ENCODE measurements at places on chromosomes 1 and 21.

DNA sequence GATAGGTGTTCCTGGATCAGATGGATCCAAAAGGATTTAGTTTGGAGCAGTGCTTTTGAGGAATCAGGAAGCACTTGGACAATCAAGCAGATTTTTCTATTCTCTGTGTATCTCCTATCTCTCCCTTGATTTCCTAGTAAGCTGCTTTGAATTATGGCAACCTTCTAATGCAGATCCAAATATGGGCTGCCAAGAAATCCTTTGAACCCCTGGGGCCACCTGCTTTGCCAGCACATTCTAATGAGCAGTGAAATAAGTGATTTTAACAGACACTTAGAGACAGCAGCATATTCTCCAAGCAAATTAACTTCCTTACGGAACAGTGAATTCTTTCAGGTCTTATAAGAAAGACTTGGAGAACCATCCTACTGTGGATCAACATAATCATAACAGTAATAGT, 195.4 kb downstream of the GPR52 start:
- DNase-seq: no peak

DNA sequence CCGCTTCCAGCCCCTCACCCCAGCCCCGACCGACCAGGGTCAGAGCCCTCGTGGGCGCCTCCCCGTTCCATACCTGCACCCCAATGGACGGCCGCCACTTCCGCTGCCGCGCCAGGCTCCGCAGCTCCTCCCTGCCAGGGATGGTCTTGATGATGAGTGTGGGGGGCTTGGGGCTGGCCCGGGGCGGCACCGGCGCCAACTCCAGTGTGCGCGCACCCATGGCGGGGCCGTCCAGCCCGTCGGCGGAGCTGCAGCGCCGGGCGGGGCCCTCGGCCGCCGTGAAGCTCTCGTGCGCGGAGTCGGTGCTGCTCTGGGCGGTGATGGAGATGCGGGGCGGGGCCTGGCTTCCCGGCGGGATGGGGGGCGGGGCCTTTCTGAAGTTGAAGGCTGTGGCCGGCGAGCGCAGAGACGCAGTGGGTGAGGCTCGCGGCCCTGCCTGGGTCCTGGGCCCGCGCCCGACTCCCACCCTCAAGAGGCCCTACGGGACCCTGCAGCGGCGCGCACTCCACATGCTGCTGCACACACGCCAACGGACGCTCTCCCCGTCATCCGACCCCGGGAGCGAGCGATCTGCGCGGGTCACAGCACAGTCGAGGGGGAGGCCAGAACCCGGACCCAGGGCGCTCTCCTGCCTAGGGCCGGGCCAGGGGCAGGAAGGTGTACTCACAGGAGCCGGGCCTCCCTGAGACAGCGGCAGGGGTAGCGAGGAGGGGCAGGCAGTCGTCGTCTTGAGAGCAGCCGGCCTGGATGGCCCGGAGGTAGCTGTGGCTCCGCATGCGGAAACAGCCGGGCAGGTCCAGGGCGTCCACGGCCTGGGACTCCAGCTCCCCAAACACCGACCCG, 26.1 kb upstream of the SMIM12 start:
- peak; percentile 24 for DNase-seq

DNA sequence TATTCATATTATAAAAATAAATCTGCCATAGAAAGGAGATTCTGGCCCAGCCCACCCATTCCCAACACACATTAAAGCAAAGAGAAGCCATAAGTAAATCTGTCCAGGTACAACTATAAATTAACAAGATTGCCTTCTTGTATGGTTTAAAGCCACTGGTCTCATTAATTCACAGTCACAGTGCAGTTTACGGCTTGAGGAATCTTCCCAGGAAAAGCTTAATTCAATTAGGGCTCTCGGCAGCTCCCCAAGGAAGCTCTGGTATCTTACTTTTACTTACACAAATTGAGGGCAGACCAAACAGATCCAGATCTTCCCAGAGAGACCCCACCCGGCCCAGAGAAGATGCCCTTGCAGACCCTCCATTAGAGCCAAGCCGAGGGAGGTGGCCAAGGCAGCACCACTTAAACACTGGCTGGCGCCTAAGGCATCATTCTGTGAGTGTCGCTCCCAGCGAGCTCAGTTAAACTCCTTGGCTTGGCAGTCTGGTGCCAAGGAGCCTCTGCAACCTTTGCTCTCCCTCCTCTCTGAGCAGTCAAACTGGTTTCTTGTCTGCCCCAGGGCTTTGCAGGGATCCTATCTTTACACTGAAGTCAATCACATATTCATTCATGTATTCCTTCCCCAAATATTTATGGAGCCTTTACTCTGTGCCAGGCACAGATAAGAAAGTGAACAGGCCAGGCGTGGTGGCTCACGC, 10.7 kb downstream of the SLC9A1 start:
- no peak for DNase-seq

DNA sequence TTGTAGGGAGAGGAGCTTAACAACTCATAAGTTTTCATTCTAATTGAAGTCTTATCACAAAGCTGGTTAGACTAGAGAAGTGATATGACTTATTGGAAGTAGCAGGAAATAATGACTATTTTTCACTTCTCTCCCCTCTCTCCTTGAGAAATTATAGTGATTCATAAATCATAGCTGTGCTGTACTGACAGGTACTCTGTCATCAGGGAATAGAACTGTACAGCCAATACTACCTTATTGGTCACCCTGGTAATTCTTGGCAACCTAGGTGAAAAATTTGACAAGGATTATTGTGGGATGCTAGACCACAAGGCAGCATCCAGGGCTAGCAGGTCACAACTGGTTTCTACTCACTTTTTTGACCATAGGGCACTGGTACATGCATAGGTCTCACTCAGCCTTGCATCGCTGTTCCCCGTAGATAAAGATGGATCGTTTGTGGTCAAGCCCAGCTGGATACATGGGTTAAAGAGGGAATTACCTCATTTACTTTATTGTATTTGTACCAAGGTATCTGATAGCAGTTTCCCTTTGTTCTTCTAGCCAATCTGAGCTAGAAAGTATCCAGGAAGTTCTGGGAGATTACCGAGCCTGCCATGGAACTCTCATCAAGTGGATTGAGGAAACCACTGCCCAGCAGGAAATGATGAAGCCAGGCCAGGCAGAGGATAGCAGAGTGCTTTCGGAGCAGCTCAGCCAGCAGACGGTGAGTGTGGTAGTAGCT, 113.6 kb downstream of the MACF1 start:
- DNase-seq: no peak

GRCh38 chr1:22112554-22112953, 30.3 kb downstream of the WNT4 start:
- no peak for DNase-seq

DNA sequence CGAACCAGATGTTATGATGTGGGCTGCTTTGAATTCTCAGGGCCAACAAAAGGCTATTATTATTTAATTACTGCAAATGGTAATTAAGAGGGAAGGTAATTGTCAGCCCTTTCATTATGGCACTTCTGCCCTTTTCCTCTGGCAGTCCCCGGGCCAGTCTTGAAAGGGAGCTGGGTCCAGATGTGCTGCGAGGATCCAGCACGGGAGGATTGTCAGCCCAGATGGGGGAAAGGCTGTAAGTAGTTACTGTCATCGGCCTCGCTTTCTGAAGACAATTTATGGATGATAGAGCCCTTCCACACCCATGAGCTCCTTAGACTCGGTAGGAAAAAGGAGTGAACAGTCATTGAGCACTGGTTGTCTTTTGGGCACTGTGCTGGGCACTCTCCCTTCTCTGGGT, 8.7 kb upstream of the ZNF362 start:
- no peak for DNase-seq

- DNase-seq: no peak
These were observed 12.0 kb upstream of the FMO2 start for GRCh38 chr1:171173069-171173468.

- DNase-seq: no peak
These were observed 377.0 kb upstream of the USP24 start for GRCh38 chr1:55592122-55592521.

DNA sequence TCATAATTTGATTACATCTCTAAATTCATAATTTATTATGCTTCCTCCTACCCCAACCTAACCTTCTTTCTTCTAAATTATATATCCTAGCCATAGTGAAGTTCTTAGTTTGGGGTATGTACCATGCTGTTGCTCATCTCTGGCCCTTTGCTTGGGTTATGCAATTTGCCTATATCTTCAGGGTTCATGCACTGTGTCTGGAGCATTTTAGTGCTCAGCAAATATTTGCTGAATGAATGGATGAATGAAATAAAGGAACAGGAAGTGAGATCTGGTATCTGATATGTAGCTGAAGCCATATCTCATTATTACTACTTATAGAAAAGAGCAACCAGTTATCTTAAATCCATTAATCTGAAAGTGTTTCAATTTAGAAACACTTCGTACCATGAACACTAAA, 137.6 kb downstream of the GPATCH2 start:
- no peak for DNase-seq

DNA sequence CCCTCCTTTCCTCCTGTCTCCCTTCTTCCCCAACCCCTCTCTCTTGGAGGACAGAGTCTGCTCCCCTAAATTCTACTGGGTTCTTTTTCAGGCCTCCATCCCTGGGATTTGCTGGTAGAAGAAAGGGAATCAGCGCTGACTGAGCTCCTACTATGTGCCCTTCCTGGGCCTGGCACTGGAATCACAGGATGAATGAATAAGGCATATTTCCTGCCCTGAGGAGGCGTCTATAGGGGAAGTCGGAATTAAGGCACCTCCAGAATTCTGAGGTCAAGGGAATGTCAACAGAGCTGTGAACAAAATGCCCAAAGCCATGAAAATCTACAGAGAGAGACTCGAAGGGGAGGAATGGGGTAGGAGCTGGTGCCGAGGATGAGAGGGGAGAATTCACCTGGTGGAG, 17.4 kb upstream of the BTG2 start:
- DNase-seq: no peak

DNA sequence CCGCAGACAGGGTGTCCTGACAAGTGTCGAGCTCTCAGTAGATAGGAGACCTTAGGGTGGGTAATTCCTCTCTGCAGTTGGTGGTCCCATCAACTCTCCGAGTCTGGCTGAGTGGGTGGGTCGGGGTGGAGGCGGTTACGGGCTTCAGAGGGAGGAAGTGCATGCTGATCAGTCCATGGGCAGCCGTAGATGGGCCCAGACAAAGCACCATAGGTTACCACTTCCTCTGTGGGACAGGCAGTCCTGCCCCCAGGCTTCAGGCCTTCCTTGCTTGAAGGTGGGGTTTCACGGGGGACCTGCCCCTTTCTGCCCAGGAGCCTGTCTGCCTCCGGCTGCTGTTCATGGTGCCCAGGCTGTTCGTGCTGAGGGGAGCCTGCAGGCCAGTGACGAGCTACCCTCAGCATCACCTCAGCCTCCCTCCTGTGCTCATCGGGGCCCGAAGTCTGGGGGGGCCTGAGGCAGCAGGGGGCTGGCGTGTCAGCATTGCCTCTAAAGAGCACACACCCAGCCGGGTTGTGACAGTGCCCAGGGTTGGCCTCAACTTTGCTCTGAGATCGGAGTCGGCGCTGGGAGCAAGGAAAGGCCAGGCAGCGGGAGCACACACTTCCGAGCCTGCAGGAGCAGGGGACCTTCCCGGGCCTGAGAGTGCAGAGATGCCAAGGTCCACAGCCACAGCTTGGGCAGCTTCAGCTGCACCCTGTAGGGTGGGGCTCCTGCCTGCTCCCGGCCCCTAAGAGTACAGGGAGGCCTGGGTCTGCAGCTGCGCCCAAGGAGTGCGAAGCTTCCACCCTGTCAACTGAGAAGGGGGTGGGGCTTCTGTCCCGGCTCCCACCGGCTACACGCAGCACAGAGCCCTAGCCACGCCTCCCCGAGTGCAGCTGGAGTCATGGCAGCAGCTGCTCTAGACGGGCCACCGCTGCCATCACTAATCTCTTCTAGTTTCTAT, 225.4 kb upstream of the NRIP1 start:
- no peak for DNase-seq

- no peak for DNase-seq
These were observed 6.0 kb upstream of the SF3A3 start for GRCh38 chr1:37995751-37996345.

- no peak for DNase-seq
These were observed 61.4 kb downstream of the MAGI3 start for GRCh38 chr1:113451710-113452109.

DNA sequence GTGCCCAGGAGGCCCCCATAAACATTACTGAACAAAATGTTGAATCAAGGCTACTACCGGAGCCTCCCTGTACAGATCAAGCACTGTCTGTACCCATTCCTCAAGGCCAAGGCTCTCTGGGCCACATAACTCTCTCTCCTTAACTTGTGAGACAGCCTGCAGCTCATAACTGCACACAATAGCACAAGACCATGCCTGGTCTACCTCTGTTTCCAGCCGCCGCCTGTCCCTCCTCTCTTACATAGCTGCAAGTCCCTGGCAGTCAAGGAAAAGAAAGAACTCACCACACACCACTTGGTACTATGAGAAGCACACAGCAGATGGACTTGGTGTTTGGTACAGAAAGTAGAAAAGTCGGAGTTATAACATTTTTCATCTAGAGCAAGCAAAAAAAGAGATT, 91.1 kb downstream of the SSBP3 start:
- DNase-seq: no peak

DNA sequence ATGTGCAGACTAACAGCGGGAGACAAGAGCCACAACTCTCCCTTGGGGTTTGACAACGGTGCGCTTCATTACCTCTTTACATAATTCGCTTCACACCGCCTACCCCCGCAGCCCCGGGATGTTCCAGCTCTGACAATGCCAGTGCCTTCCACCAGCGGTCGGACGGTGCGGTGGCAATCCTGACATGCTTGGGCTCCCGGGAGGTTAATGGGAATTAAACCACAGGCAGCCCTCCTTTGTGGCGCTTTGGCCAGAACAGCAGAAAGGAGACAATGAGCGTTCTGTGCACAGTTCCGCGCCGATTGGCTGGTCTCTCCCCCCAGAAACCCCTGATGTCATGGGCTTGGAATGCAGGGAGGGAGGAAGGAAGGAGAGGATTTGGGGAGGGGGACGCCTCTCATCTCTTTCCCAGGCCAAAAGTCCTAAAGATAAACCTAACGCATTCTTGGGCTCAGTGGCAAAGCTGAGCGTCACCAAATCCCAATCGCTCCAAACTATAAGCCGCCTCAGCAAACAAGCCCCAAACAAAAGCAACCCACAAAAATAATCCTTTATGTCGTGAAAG, 1.3 kb downstream of the CNN3 start:
- no peak for DNase-seq

DNA sequence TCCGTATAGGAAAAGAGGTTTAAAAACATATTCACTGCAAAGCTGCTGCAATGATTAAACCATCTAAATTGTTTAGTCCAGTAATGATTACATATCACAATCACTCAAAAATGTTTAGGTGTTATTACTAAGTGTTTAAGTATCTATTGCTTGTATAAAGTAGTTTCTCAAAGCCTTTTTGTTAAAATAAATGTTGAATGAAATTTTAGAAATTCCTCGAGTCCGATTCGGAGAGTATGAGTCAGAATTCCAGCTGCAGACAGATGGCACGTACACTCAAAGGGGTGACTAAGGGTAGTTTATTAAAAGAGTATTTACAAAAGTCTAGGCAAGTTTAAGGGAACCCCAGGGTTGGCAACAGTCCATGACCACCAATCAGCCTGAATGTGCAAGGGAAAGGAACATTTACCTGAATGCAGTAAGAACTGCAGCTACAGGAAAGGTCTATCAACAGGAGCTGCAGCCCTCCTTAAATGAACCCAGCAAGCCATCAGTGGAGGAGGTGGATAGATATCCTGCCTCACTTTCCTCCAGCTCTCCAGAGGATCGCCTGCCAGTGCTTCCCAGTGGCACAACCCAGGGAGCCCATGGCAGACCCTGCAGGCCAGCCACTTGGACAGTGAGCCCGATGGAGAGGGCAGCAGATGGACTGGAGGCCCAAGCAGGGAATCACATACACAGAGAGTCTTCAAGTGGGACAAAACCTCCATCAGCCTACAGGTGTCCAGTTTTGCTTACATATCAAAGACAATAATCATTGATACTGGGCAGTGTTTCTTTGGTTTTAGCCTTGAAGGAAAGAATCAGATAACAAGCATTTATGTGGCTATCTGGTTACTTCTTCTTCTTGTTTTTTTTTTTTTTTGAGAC, 92.1 kb upstream of the SLC44A3 start:
- no peak for DNase-seq

All from CD4-positive, alpha-beta T cell treated with Interleukin-6 at 100 ng/mL for 8 hours (primary cell).